ENCODE measurements at places on chromosomes 6 and 20.

GRCh38 chr6:8462169-8462568 is 26.8 kb upstream of the SLC35B3 start:
- DNase-seq, result no peak

GRCh38 chr6:106609699-106610098 is 19.6 kb downstream of the RTN4IP1 start:
- DNase-seq, result peak; percentile 45

DNA sequence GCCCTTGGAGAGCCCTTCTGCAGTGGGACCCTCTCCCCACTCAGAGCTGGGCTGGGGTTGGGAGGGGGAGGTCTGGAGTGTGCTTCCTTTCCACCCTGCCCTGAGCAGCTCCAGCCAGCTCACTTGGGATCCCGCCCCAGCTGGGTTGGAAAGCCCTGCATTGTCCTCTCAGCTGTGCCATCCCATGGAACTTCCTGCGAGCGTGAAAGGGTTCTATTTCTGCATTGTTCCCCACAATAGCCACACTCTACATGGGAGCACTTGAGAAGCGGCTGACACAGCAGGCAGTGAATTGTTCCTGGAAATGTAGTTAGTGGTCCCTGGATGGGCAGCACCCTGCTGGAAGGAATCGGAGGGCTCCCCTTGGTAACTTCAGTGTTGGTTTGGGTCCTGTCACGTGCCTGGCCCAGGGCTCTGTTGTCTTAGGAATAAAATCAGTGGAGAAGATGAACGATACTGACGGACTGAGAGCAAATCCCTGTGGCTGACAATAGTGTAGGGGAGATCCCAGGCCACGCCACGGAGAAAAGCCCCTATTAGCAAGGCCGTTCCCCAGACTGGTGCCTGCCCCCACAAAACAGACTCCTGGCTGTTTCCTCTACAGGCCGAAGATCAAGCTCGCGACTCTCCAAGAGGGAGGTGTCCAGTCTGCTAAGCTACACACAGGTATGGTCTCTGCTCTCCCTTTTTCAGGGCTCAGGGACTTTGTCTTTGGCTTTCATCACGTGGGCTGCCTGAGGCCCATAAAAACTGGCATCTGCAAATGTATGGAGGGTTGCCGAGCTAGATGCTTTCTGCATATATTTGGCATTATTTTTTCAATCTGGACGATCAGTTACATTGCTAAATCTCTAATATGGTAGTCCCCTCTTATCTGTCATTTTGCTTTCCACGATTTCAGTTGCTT is 18.8 kb downstream of the DNMT3B start:
- DNase-seq, result no peak

DNA sequence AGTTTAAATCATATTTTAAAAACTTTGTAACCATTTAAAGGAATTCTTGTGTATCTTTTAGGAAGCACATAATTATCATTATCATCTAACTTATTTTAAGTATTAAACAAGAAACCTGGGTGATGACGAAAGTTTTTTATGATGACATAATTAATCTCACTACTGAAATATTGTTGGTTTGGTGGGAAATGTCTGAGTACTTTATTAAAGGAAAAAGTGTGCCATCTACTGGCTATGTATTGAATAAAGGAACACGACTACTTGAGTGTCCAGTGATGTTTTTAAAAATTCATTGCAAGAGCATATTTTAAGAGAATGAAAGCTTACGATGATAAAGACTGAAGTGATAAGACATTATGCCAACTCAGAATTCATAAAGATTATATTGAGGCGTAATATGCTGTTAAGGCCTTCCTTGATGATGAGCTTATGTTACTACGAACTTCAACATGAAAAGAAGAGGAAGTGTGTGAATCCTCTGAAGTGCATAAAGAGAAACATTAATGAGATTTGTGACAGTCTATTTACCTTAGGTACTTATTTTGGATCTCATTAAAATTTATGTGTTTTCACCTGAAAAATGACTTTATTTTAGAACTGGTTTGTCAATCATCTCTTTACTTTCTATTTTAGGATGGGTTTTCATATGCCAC is 12.0 kb upstream of the TRMT11 start:
- DNase-seq, result no peak

GRCh38 chr6:150528648-150529285 is 70.9 kb upstream of the PLEKHG1 start:
- peak; percentile 64 for DNase-seq

GRCh38 chr6:83962582-83962981 is 71.0 kb upstream of the MRAP2 start:
- DNase-seq, result no peak

- DNase-seq, result no peak
These were observed 164.8 kb upstream of the QKI start for GRCh38 chr6:163249651-163250101.

GRCh38 chr6:13923527-13924145 is 1.1 kb upstream of the RNF182 start:
- DNase-seq, result no peak

DNA sequence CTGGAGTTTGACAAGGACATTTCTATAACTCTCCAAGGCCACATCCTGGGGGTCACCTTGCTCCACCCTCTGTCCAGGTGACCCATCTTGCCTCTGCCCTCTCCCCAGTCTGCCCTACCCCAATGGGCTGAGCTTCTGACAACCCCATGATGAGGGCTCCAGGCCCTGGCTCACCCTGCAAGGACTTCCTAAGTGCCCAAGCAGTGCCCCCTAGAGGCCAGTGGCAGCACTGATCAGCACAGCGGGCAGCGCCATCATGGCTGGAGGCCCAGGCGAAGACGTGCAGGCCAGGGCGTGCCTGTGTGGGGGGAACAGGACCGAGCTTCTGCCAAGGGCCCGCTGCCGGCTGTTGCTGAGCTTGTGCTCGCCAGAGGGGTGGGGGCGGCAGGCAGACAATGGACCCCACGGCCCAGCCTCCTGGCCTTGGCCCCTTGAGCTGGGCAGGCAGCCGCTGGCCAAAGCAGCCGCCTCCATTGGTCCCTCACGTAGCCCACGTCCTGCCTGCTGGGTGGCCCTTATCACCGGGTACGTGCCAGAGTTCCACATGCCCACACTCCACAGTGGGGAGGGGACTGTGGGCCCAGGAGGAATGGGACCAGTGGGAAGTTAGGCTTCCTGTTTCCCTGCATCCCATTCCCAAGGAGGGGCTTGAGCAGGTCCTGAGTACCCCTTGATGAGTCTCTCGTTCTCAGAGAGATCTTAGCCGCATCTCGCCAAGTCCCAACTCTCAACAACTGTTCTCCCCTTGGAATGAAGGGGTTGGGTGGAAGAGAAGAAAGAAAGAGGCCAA is 64.3 kb downstream of the MRPL14 start:
- peak; percentile 92 for DNase-seq

DNA sequence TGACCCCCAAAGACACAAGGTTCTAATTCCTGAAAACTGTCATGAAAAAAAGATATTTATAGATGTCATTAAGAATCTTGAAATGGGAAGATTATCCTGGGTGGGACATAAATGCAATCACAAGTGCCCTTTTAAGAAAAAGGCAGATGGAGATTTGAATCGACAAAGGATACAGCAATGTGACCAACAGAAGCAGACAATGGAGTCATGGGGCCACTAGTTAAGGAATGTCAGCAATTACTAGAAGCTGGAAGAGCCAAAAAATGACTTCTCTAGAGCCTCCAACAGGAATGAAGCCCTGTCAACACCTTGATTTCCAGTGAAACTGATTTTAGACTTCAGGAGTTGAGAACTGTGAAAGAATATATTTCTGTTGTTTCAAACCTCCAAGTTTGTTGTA is 448.5 kb downstream of the MEI4 start:
- no peak for DNase-seq
